Type B pancreatic cell (in vitro differentiated cells): ENCODE measurements at places on chromosomes 11 and 22.

- DNase-seq: no peak
Observed at GRCh38 chr11:96050435-96051182, 126.7 kb upstream of the MTMR2 start.

GRCh38 chr22:20488946-20489345, 6.6 kb downstream of the KLHL22 start:
- DNase-seq: no peak

DNA sequence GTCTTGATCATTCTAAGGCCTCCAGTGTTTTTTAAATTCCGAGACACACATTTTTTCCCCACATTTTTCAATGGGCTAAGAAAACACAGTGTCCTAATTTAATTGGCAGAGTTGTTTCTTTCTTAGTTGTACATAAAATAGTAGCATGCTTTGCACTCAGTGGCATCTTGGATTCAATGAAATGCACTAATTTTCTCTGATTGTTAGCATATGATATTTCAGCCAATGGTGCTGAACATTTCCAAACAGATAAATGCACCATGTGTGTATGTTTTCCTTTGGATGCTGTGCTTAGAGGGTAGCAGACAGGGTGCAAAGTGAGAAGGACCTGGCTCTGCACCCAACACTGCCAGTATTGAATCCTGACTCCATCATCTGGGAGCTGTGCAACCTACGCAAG, 103.5 kb downstream of the LDLRAD3 start:
- DNase-seq: no peak

- no peak for DNase-seq
Observed at GRCh38 chr11:112925516-112926310, 35.5 kb upstream of the NCAM1 start.

GRCh38 chr22:42307806-42308563, 37.5 kb upstream of the TCF20 start:
- DNase-seq: no peak

DNA sequence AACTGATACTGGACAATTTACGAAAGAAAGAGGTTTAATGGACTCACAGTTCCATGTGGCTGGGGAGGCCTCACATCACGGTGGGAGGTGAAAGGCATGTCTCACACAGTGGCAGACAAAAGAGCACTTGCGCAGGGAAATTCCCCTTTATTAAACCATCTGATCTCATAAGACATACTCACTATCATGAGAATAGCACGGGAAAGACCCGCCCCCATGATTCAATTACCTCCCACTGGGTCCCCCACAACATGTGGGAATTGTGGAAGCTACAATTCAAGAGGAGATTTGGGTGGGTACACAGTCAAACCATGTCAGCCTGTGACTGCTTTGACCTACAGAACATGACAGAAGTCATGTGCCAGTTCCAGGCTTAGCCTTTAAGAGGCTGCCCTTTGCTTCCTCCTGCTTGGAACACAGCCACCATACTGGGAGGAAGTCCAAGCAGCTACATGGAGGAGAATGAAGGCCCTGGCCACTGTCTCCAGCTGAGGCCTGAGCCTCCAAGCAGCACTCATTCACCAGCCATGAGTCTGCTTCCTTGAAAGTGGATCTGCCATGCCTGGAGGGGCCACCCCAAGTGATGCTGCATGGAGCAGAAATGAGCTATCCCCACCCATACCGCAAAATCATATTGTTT, 10.9 kb upstream of the GAL start:
- DNase-seq: no peak

DNA sequence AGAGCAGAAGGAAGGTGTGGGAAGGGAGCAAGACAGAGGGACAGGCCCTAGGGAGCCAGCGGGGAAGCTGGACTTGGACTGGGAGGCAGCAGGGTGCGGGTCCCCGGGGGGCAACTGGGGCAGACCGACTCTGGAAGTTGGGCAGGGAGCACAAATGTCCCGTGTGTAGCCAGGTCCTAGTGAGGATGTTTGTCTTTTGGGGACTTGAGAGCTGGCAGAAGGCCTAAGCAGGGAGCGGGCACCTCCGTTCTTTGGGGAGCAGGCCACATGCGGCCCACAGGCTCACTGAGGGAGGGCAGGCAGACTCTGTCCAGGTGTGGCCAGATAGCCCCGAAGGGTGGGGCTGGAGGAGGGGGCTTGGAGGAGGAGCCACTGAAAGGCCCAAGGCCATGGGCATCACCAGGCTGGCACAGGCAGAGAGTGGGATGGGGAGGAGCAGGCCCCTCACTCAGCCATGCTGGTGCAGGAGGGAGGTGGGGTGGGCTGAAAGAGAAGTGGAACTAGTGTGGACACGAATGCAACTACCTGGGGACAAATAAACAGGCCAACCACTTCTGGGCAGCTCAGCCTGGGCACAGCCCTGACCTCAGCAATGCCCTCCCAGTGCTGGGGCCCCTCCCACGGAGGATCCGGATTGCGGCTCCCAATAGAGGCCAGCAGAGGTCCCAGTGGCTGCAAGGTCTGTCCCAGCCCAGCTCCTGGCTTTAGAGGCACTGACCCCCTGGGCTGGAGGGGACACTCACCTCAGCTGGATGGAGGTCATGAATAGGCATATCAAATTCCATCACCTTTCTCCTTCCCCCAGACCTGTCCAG, 1.3 kb upstream of the SCARF2 start:
- DNase-seq: no peak

- no peak for DNase-seq
Observed at GRCh38 chr22:44661070-44661469, 40.9 kb upstream of the PRR5 start.

DNA sequence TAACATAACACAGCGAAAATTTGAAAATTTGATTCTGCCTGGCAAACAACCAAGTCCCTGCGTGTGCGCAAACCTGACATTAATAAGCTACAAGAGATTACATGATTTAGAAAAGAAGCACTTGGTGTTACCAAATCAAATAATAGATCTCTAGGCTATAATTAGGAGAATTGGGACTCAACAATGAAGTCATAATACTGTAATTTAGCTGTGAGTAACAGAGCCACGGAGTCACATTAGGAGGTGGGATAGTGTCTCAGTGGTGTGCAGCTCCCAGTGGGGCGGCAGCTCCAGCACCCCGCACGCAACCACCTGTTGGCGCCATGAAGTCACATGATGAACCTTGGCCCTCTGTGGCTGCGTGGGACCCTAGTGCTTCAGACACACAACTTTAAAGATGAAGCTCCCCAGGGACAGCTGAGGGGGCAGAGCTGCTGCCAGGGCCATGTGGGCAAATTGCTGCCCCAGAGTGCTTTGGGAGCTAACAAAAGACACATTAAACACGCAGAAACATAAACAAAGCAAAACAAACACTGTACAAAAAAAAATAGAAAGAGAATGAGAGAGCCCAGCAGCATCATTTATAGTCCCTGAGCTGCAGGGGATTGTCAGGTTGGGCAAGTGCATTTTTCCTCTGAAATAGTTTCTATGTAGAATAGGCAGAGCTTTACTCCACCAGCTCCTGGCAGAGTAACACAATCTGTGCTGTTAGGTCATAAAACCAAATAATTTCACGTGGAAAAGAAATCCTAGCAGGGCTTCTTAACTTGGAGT, 605.6 kb downstream of the SOX6 start:
- no peak for DNase-seq

GRCh38 chr11:104093426-104094280, 57.2 kb downstream of the DDI1 start:
- DNase-seq: no peak

DNA sequence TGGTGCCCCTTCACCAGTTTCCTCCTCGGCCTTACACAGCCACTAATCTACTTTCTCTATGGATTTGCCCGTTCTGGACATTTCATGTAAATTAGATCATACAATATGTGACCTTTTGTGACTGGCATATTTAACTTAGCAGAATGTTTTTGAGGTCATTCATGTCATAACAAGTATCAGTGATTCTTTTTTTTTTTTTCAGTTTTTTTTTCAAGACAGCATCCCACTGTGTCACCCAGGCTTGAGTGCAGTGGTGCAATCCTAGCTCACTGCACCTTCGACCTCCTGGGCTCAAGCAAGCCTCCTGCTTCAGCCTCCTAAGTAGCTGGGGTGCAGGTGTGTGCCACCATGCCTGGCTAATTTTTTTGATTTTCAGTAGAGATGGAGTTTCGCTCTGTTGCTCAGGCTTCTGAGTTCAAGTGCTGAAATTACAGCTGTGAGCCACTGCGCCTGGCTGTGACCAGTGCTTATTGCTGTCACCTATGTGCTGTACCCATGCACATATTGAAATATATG, 22.7 kb downstream of the KIAA1671 start:
- DNase-seq: no peak

DNA sequence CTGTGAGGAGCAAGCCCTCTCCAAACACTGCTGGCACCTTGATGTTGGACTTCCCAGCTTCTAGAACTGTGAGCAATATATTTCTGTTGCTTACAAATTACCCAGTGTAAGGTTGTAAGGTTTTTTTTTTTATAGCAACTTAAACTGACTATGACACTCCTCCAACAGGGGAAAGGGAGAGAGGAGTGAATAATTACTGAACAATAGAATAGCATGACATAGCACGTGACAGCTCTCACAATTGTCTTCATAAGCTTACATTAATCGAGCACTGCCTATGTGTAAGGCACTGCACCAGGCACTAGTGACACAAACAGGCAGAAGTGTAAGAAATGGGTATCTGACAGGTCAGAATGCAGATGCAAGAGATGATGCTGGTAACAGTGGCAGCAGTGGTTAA, 136.9 kb downstream of the FAT3 start:
- DNase-seq: no peak

DNA sequence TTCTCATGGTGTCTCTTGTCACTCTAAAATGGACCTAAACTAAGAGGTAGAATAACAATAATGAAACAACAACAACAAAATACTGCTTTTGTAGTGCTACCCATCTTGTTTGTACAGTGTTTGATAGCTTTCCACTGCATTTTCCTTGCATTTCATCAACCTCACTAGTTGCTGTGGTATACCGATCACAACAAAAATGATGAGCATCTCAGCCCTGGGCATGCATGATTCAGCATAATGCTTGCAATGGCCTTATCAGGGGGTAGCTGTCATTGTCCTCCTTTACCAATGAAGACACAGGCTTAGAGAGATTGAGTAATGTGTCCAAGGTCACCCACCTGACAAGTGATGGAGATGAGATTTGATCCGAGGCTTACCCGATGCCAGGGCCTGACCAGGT, 682.5 kb downstream of the NTM start:
- no peak for DNase-seq

GRCh38 chr11:35917676-35918075, 26.2 kb upstream of the LDLRAD3 start:
- no peak for DNase-seq

DNA sequence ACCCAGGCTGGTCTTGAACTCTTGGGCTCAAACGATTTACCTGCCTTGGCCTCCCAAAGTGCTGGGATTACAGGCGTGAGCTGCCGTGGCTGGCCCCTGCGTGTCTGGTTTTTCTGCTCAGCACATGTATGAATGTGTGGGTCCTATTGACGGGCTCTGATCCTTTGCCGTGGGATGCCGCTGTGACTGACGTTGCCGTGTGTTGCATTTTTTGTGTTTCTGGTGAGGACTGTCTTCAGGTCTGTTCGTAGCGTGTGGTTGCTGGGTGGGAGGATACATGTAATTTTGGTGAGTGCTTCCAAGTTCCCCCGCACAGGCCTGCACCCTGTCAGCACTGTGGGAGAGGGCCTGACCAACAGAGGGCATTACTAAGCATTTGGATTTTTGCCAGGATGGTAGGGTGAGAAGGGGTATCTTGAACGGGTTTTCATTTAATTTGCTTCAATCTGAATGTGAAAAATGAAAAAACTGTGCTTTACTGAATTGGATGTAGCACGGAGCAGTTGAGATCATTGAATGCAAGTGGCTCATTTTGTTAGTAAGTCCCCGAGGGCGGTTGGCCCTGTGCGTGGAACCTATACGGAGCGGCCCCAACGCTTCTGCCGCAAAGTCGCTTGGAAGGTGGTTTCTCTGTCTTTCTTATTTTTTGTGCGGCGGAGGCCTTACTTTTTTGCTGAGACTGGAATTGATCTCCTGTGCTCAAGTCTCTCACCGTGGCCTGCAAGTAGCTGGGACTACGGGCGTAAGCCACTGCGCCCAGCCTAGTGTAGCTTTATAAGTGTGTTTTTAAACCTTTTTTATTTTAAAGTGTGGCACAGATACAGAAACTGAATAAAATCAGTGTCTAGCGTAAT, 8.2 kb downstream of the ZBED4 start:
- DNase-seq: no peak

- no peak for DNase-seq
Observed at GRCh38 chr11:64597671-64598101, 6.7 kb downstream of the SLC22A12 start.
